ENCODE measurements at places on chromosomes 6 and 20. TPM values are rescaled to one million over a fixed set of nuclear protein-coding genes. Genes with fewer than 3 reads are reported as not detected.

Gene RSPO3
- not detected for total RNA-seq

Gene ALDH8A1
- total RNA-seq = 1.8 TPM

Gene CYP39A1
- total RNA-seq = 0.17 TPM

Gene ITPR3
- 0.34 TPM for total RNA-seq

Gene TMEM14A
- 26.3 TPM for total RNA-seq

Gene PGBD1
- 18.1 TPM for total RNA-seq

Gene SNAP25
- total RNA-seq = 61.0 TPM

Gene TFAP2A
- 0.32 TPM for total RNA-seq

Gene DLL1
- total RNA-seq = 34.3 TPM

Gene SMOC2
- 0.44 TPM for total RNA-seq

Gene SCRT2
- total RNA-seq = 28.0 TPM

Gene GRM4
- 119 TPM for total RNA-seq

Gene TINAG
- not detected for total RNA-seq

Gene EDN1
- 0.54 TPM for total RNA-seq

Gene DYNLRB1
- total RNA-seq = 185 TPM

Gene SALL4
- total RNA-seq = 41.0 TPM

Gene EYS
- 13.2 TPM for total RNA-seq

Gene SRMS
- total RNA-seq = not detected

Gene PHACTR3
- total RNA-seq = 37.0 TPM

Gene SYCP2
- 0.69 TPM for total RNA-seq

Gene VWA7
- 3.2 TPM for total RNA-seq

Gene PAK5
- total RNA-seq = 6.8 TPM

Gene TGM2
- total RNA-seq = not detected

Gene OPN5
- total RNA-seq = not detected

Gene PRSS16
- total RNA-seq = 0.64 TPM

Gene OSTM1
- 47.7 TPM for total RNA-seq

Gene FLRT3
- 5.7 TPM for total RNA-seq

Gene CLPSL1
- total RNA-seq = not detected

Gene SEL1L2
- not detected for total RNA-seq

Gene GABRR1
- not detected for total RNA-seq

Gene ZNF311
- total RNA-seq = 5.1 TPM

Gene RIPOR2
- 82.2 TPM for total RNA-seq

Gene GJA10
- not detected for total RNA-seq

Gene PPP1R3G
- total RNA-seq = not detected

Gene GSTA1
- not detected for total RNA-seq

Gene C20orf204
- 3.9 TPM for total RNA-seq

Gene BANF2
- total RNA-seq = not detected

Gene PACSIN1
- 0.47 TPM for total RNA-seq

Gene FBXL4
- total RNA-seq = 30.9 TPM

Gene ADAM33
- total RNA-seq = 0.27 TPM
